Keratinocyte (primary cell): ENCODE measurements at places on chromosomes 1 and 21. TPM values are rescaled to one million over a fixed set of nuclear protein-coding genes. Genes with fewer than 3 reads are reported as not detected.

TNFRSF14 gene
- 5.2 to 10.9 TPM (median 7.5 TPM) in 3 replicates for polyA plus RNA-seq

SYTL1 gene
- 15.5 to 34.0 TPM (median 15.6 TPM) in 3 replicates for polyA plus RNA-seq

- DNase-seq: no peak
These were observed 96.5 kb downstream of the USP25 start for GRCh38 chr21:15826147-15826780.

DNA sequence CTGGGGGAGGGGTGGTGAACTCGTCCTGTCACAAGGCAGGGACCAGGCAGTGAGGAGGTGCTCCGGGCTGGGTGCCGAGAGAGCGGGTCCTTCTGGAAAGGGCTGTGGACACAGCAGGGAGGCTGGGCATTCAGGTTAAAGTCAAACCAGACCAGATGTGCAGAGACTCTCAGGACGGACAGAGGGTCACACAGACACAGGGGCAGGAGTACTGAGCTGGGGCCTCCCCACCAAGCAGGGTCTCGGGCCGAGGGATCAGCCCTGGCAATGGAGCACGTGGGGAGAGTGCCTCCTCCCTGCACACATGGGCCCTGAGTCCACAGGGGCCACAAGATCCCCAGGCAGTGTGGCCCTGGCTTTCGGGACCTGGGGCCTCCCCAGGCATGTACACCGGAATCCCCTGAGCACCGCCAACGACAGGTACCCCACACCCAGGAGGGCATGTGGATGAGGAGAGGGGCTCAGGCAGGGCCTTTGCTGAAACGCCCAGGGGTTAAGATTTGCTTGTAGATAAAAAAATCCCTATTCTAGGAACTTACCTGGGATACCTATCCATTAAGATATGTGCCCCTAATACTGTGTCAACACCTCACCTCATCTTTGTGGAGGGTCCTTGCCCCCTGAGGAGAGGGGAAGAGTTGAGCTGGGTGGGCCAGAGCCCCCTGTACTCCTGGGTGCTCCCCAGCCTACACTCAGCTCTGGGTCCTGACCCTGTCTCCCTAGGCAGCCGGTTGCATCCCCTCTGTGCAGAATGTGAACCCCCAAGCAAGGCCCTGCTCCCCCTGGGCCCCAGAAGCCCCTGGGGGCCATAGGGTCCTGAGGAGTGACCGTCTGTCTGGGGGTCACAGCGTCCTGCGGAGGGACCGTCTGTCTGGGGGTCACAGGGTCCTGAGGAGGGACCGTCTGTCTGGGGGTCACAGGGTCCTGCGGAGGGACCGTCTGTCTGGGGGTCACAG lies 46.9 kb upstream of the ADARB1 start:
- DNase-seq: no peak

- DNase-seq: no peak
These were observed 43.1 kb downstream of the OR10J5 start for GRCh38 chr1:159492575-159493323.

DNA sequence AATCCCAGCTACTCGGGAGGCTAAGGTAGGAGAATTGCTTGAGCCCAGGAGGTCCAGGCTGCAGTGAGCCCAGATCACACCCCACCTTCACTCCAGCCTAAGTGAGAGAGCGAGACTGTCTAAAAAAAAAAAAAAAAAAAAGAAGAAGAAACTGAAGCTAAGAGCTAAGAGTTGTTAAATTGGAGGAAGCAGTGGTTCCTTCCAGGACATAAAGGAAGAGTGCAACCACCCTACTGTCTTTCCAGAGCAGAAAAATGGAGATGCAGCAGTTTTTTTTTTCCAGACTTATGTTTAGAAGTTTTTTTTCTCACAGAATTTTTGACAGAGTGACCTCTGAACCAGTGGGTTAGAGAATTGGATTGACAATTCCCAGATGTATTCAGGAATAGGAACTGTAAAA lies 88.7 kb downstream of the HLX start:
- no peak for DNase-seq

DNA sequence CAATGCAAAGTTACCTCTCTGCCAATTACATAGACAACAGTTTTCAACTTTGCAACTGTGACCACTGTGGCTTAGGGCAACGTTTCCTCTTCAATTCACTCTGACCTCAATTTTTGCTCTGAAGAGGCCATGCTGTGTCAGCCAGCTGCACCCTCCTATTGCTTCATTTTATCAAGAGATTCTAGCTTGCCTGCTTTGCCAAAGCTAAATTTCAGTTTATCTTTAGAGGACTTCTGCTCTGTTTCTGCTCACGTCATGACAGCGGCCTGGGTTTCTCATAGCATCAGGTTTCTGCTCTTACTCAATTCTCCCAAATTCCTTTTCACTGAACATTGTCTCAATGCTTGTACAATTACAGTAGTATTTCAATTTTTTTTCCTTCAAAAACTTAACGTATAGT lies 154.6 kb downstream of the PLA2G4A start:
- no peak for DNase-seq

- no peak for DNase-seq
These were observed 728.9 kb upstream of the ZP4 start for GRCh38 chr1:238619652-238620051.

RPTN gene
- polyA plus RNA-seq: 0.37 to 0.64 TPM (median 0.42 TPM) in 3 replicates

DNA sequence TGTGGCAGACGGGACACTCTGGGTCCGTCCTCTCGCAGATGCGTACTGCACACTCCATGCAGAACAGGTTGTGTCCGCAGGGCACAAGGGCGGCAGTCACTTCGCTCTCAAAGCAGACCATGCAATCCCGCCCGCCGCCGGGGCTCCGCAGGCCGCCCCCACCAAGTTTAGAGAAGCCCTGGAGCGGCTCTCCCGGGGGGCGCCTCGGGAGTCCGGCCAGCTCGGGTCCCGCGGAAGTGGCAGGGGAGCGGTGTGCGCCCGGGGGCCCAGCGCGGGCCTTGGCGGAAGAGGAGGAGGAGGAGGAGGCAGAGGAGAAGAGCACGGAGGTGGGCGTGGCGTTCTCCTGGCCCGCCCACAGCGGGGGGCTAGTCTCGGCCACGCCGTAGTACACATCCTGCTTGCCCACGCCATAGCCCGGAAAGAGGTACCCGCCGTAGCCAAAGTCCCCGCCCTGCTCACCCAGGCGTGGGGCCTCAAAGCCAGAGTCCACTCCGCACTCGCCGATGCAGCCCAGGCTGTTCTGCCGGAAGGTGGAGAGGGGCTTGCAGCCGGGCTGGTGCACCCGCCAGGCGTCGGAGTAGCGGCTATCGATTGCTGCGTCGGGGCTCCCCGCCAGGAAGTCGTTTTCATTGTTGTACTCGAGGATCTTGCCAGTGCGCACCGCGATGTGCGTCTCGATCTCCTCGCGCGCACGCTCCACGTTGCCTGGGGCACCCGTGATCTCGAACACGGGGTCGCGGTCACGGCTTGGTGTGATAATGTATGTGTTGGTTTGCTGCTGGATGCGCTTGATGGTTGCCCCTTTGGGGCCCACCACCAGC lies 5.4 kb downstream of the MEX3A start:
- no peak for DNase-seq

DNA sequence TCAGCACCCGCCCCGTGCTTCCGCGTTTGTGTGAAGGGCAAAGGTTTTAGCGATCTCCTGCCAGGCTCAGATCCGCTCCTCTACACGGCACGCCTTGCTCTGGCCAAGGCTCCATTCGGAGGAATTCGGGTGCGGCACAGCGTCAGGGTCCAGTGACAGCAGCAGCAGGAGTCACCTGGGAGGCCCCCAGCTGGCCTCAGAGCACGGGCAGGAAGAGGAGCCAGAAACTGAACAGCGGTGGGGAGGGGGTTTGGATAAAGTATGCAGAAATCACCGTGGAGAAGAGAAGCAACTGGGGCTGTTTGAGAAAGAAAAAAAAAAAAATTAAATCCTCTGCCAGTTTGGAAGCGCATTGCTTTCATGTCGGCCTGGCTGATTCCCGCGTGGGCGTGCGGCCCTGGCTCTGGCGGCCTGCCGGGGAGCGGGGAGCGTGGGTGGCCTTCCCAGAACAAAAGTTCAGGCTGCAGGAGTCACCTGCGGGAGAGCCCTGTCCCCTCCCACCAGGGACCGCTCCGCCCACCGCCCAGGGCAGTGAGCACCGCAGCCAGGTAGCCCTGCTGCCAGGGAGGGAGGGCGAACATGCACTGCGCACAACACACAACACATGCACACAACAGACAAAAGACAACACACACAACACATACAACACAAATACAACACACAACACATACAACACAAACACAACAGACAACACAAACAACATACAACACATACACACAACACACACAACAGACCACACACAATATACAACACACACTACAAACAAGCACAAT lies 107.6 kb downstream of the ETS2 start:
- no peak for DNase-seq

- DNase-seq: no peak
These were observed 684 bp upstream of the MRPL20 start for GRCh38 chr1:1407636-1408318.

DNA sequence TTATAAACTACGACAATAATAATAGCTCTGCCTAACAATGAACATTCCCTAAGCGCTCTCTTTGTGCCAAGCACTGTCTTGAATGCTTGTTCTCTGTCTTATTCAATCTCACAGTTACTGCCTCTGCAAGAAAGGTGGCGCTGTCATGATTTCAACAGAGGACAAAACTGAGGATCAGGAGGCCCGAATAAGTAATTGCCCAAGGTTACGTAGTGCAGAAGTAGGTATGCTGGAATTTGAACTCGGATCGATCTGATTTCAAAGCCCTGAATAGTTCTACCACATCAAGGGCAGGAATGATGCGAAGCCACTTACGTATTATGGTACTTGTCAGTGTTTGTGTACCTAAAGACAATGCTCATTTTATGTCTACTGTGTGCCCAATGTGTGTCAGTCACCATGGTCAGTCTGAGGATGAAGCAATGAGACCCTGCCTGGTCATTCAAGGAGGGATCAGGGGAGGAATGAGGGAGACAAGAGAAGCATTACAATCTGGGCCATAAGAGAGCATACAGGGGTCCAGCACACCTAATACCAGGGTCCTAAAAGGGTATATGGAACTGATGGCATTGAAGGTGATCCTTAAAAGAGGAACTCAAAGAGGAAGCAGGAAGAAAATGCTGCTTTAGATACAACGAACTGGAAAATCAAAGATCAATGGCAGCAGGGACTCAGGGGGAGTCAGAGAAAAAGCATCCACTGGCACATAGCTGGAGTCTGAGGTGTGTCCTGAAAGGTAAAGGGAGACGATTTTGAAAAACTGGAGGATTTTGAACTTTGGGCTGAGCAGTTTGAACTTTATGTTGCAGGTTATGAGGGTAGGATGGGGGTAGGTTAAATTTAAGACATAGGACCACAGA lies 389.2 kb downstream of the PLPP3 start:
- DNase-seq: no peak

DNA sequence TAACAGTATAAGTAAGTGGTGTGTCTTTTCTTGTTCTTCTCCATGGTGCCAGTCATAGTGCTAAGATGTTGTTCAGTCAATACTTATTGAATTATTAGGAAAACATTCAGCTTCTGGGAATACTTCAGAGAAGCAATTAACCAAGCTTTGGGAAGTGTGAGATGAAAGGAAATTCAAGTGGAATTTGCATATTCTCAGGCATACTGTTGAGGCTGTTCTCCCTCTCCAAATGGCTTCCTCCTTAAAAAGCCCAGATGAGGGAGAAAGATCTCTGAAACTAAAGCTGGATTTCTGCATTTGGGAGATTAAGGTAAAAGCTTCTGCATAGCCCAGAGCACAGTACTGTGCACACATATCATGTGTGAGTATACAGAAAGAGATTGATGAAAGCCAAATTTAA lies 73.4 kb downstream of the MACF1 start:
- DNase-seq: no peak

DNA sequence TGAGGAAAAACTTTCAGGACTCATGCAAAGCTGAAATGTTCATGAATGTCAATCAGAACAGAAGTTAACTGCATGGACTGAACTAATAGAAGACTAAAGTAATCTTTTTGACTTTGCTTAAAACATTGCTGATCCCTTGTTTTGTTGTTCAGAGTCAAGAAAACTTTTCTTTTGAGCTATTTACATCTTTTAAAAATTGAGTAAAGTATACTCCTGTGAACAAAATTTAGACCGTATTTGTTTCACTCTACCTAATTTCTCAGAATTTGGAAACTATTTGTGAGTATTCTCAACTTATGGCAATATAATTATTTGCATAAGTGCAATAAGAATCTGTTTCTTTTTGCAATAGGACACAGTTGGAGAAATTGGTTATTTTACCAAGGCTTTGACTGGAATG lies 41.1 kb downstream of the INPP5B start:
- DNase-seq: no peak

GBP6 gene
- polyA plus RNA-seq: 4.7 to 16.3 TPM (median 9.4 TPM) in 3 replicates

DNA sequence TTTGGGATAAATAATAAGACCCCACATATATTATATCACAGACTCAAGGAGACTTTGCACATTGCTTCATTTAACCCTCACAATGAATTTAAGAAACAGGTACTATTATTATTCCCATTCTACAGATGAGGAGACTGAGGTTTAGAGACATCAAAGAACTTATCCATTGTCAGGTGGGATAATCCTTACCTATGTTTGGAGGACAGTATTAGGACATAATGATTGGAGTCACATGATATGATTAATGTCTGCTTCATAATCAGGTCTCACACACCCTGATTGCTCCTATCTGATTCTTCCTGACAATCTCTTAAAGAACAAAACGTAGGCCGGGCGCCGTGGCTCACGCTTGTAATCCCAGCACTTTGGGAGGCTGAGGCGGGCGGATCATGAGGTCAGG lies 16.9 kb downstream of the IRF2BP2 start:
- DNase-seq: no peak

FCGR2B gene
- polyA plus RNA-seq: 0.01 TPM in 1 of 3 replicates, not detected in the others

DNA sequence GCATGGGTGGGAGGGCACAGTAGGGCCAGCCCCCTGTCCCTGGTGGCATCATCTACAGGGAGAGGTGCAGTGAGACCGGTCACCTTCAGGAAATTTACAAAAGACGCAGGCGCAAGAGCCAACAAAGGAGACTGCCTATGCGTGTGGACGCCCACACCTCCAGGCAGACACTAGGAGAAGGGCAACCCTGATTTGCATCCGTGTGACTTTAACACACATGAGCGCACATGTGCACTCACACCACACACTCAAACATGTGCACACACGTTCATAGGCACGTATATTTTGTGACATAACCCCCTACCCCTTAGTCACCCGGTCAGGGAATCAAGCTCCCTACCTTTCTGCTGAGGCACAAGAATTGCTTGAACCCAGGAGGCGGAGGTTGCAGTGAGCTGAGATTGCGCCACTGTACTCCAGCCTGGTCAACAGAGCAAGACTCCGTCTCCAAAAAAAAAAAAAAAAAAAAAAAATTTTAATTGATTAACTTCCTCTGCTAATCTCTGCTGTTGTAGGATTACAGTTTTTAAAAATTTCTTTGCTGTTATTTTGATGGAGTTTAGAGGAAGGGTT lies 84.7 kb upstream of the SLC25A33 start:
- DNase-seq: no peak

GRCh38 chr1:3030663-3031381 lies 9.6 kb downstream of the ACTRT2 start:
- DNase-seq: no peak

CR1L gene
- polyA plus RNA-seq: not detected in 3 replicates

GRCh38 chr1:84836145-84836544 lies 56.9 kb downstream of the LPAR3 start:
- DNase-seq: peak; percentile 76

- DNase-seq: no peak
These were observed 50.3 kb downstream of the KCNK1 start for GRCh38 chr1:233664253-233664652.

HSD3B2 gene
- not detected in 3 replicates for polyA plus RNA-seq
